ENCODE measurements at places on chromosomes 16 and 17.

- no peaks in the 10 kb centered on the region for H3K27me3 ChIP-seq
- DNase-seq, result no peak
- H3K36me3 ChIP-seq, result no peaks in the 10 kb centered on the region
- H3K27ac ChIP-seq, result no peak overlapping the region
Measured at GRCh38 chr17:78294776-78295175, 63.3 kb downstream of the TMEM235 start.

GRCh38 chr16:67199808-67200198 is 872 bp downstream of the ELMO3 start:
- H3K36me3 ChIP-seq, result peaks cover 73% of the 10 kb centered on the region
- no peak overlapping the region for H3K4me3 ChIP-seq
- H3K27me3 ChIP-seq, result no peaks in the 10 kb centered on the region
- peaks cover 17% of the 10 kb centered on the region for H3K4me1 ChIP-seq
- no peak for DNase-seq
- H3K27ac ChIP-seq, result no peak overlapping the region

GRCh38 chr16:56749672-56750491 is 20.0 kb downstream of the NUP93 start:
- H3K36me3 ChIP-seq, result peaks cover 13% of the 10 kb centered on the region
- H3K4me3 ChIP-seq, result no peak overlapping the region
- DNase-seq, result no peak
- H3K4me1 ChIP-seq, result no peaks in the 10 kb centered on the region
- H3K27ac ChIP-seq, result no peak overlapping the region

GRCh38 chr16:86090461-86091170 is 191.7 kb downstream of the IRF8 start:
- H3K27me3 ChIP-seq, result no peaks in the 10 kb centered on the region
- H3K4me3 ChIP-seq, result no peak overlapping the region
- no peaks in the 10 kb centered on the region for H3K36me3 ChIP-seq

DNA sequence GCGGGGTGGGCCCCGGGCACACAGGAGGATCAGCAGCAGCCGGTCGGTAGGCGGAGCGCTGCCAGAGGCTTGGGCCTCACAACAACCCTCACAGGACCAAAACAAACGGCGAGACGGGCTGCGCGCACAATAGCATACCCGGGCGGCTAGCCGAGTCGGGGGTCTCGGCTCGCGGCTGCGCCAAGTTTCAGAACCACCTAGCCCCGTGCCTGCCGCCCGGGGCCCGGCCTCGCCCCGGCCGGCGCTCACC is 732 bp downstream of the ULK2 start:
- H3K27ac ChIP-seq, result no peak overlapping the region
- peak overlapping the region; percentile 66 for H3K4me3 ChIP-seq
- H3K4me1 ChIP-seq, result peaks cover 31% of the 10 kb centered on the region
- no peaks in the 10 kb centered on the region for H3K36me3 ChIP-seq
- peak; percentile 72 for DNase-seq
- H3K27me3 ChIP-seq, result no peaks in the 10 kb centered on the region

DNA sequence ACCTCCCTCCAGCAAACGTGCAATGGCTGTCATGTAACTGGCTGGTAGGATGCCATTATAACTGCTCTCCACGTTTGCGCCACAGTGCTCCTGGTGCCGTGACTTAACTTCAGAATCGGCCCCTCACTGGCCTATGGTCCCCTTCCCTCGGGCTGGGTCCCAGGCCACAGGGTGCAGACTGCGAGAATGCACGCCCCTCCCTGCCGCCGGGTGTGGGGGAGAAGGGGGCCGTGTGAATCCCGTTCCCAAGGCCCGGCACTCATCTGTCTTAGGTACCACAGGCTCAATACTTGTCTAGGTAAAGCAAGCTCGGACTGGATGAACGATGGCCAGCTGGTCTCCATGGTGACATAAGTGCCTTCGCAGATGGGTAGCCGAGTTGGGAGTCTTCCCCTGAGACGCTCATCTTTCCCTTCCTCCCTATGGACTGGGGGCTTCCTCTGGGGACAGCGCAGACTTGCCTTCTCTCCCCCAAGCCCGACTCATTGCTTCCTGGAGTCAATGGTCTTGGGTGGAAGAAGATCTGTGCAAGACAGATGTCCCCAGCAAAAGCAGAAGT is 37.8 kb downstream of the TIMM22 start:
- H3K27me3 ChIP-seq, result no peaks in the 10 kb centered on the region
- no peak overlapping the region for H3K4me3 ChIP-seq
- H3K4me1 ChIP-seq, result peaks cover under 1% of the 10 kb centered on the region
- DNase-seq, result no peak
- H3K27ac ChIP-seq, result no peak overlapping the region
- peaks cover 45% of the 10 kb centered on the region for H3K36me3 ChIP-seq

- H3K4me3 ChIP-seq, result no peak overlapping the region
- no peak overlapping the region for H3K27ac ChIP-seq
- H3K36me3 ChIP-seq, result no peaks in the 10 kb centered on the region
- peaks cover 3% of the 10 kb centered on the region for H3K27me3 ChIP-seq
- no peak for DNase-seq
- H3K4me1 ChIP-seq, result no peaks in the 10 kb centered on the region
Measured at GRCh38 chr17:59501690-59502089, 63.7 kb upstream of the DHX40 start.

- H3K27ac ChIP-seq, result peak overlapping the region; percentile 38
- H3K4me1 ChIP-seq, result peaks cover 79% of the 10 kb centered on the region
- H3K36me3 ChIP-seq, result peaks cover 66% of the 10 kb centered on the region
- no peak overlapping the region for H3K4me3 ChIP-seq
- no peaks in the 10 kb centered on the region for H3K27me3 ChIP-seq
Measured at GRCh38 chr17:74761419-74761818, 13.0 kb downstream of the NHERF1 start.

- no peak overlapping the region for H3K27ac ChIP-seq
- H3K4me3 ChIP-seq, result no peak overlapping the region
- no peaks in the 10 kb centered on the region for H3K4me1 ChIP-seq
- no peaks in the 10 kb centered on the region for H3K27me3 ChIP-seq
Measured at GRCh38 chr17:61318684-61319098, 81.0 kb upstream of the TBX2 start.

GRCh38 chr16:359067-359763 is 6.7 kb upstream of the AXIN1 start:
- peaks cover 51% of the 10 kb centered on the region for H3K4me1 ChIP-seq
- H3K36me3 ChIP-seq, result no peaks in the 10 kb centered on the region
- no peak overlapping the region for H3K4me3 ChIP-seq
- no peak for DNase-seq
- no peak overlapping the region for H3K27ac ChIP-seq
- H3K27me3 ChIP-seq, result no peaks in the 10 kb centered on the region

DNA sequence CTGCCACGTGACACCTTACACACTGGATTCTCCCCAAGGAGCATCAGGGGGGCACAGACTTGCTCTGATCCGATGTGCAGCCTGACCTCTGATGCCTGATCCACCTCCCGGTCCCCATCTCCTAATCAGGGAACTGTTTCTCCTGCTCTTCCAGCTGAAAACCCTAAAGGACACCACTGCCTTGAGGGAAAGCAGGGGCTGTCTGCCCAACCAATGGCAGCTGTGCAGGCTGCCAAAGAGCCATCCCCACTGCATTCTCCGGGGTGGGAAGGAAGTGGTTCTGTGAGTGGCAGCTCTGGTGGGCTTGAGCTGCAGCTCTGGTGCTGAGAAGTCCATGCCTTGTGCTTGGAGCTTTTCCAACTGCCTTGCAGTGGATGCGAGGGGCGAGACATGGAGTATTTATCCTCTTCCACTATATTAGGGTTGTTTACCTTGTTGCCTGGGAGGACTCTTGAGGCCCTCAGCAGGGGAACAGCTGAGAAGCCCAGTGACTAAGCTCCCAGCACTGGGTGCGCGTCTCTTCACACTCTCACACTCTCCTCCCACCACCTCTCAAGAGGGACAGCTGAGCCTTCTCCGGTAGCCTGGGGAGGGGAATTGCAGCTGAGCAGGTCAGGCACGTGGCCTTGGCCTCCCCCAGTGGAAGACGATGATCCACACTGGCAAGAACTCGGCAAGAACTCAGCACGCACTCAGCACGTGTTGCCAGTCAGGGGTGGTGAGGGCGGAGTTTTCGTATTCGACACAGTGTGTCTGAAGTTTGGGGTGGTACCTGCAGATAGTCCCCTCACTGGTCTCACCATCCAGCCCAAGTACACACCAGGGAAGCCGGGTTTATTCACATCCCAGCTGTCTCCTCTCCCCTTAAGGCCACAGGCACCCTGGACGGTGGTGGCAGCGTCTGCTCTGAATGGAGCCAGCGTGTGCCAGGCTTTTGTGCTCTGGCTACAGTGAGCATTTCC is 21.1 kb upstream of the SPATA32 start:
- H3K4me3 ChIP-seq, result no peak overlapping the region
- H3K36me3 ChIP-seq, result peaks cover 56% of the 10 kb centered on the region
- H3K4me1 ChIP-seq, result peaks cover 4% of the 10 kb centered on the region
- no peaks in the 10 kb centered on the region for H3K27me3 ChIP-seq
- DNase-seq, result no peak
- no peak overlapping the region for H3K27ac ChIP-seq

- no peak overlapping the region for H3K27ac ChIP-seq
- H3K4me1 ChIP-seq, result no peaks in the 10 kb centered on the region
- H3K27me3 ChIP-seq, result no peaks in the 10 kb centered on the region
- no peak overlapping the region for H3K4me3 ChIP-seq
Measured at GRCh38 chr17:42814633-42815399, 9.3 kb downstream of the BECN1 start.

DNA sequence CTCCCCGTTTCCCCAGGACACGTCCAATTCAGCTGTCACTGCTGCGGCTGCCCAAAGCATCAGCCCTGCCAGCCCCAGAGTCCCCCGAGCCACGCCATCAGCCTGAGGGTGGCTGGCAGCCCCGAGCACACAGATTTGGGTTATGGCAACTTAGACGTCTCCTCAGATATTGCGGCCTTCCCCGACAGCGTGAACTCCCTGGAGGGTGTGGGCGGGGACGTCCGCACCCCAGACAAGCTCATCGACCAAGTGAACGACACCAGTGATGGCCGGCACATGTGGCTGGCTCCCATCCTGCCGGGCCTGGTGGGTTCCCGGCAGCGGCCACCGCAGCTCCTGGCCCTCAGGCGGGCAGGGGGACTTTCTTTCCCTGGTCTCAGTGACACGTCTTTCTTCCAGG is 224.8 kb downstream of the KATNIP start:
- DNase-seq, result no peak
- H3K27me3 ChIP-seq, result no peaks in the 10 kb centered on the region
- no peaks in the 10 kb centered on the region for H3K4me1 ChIP-seq
- H3K36me3 ChIP-seq, result peaks cover 7% of the 10 kb centered on the region
- H3K4me3 ChIP-seq, result no peak overlapping the region
- H3K27ac ChIP-seq, result no peak overlapping the region

DNA sequence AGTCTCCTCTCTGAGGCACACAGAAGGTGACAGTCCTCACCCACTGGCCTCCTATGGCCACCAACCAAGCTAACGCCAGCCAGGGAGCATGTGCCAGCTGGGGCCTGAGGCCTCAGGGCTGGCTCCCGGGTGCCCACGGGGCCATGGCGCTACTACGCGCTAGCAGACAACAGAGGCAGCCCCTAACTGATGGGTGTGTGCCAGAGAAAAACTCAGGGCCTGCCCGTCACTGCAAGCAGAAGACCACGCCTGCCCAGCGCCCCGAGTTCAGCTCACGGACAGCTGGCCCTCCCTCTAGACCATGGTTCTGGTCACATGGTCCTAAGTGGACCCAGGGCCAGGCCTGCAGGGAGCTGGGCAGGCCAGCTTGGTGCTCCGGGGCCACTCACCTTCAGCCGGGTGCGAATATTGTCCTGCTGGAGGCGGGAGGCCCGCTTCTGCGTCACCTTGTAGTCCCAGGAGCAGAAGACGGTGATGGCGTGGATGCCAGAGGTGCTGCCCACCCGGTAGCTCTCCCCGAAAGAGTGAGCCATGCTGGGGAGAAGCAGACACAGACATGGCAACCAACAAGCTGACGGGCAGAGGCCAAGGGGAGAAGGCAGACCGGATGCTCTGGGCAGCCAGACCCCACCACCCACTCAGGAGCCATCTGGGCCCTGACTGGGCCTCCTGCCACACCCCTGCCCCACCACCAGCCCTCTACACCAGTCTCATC is 6.2 kb downstream of the TMC6 start:
- DNase-seq, result no peak
- H3K4me3 ChIP-seq, result peak overlapping the region; percentile 53
- peaks cover 94% of the 10 kb centered on the region for H3K36me3 ChIP-seq
- H3K27ac ChIP-seq, result peak overlapping the region; percentile 52
- H3K4me1 ChIP-seq, result peaks cover 98% of the 10 kb centered on the region

GRCh38 chr16:69688589-69688988 is 37.8 kb downstream of the NQO1 start:
- no peaks in the 10 kb centered on the region for H3K27me3 ChIP-seq
- H3K4me3 ChIP-seq, result no peak overlapping the region

GRCh38 chr17:8697323-8697741 is 47.3 kb downstream of the CCDC42 start:
- peaks cover 2% of the 10 kb centered on the region for H3K27me3 ChIP-seq
- H3K36me3 ChIP-seq, result no peaks in the 10 kb centered on the region
- no peak for DNase-seq
- H3K4me3 ChIP-seq, result no peak overlapping the region

- H3K4me3 ChIP-seq, result no peak overlapping the region
- no peak overlapping the region for H3K27ac ChIP-seq
- DNase-seq, result no peak
- H3K27me3 ChIP-seq, result no peaks in the 10 kb centered on the region
- H3K36me3 ChIP-seq, result peaks cover 24% of the 10 kb centered on the region
Measured at GRCh38 chr16:67803894-67804293, 2.5 kb downstream of the RANBP10 start.

DNA sequence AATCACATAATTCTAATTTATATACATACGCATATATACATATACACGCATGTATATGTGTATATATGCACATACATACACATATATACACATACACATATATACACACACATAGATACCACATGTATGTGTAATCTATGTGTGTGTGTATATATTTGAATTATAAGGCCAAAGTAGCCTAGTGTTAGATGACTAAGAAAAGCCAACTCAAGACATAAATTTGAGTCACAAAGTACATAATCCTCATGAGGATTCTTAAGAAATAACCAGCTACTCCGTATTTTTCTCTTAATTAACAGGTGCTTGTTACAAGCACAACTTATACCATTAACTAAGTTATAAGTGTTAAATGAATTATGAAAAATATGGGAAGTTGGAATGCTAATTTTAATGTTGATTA is 84.9 kb downstream of the CACNG1 start:
- peaks cover 32% of the 10 kb centered on the region for H3K36me3 ChIP-seq
- DNase-seq, result no peak
- no peaks in the 10 kb centered on the region for H3K4me1 ChIP-seq
- H3K4me3 ChIP-seq, result no peak overlapping the region
- H3K27ac ChIP-seq, result no peak overlapping the region

DNA sequence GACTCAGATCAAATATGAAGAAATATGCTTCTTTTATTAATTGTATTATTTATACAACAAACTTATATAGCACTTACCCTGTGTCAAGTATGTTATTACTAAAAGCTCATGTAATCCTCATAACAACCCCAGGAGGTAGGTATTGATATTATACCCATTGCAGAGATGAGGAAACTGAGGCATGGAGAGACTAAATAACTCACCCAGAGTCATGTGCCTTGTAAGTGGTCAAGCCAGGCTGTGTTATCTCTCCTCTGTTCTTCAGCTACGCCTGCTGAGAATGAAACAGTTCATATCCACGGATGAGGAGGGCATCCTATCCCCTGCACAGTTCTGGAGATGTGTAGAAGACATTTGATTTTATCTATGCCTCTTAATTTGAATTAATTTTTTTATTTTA is 78.1 kb downstream of the RBBP6 start:
- no peaks in the 10 kb centered on the region for H3K27me3 ChIP-seq
- DNase-seq, result no peak
- no peak overlapping the region for H3K27ac ChIP-seq
- no peaks in the 10 kb centered on the region for H3K4me1 ChIP-seq
- no peak overlapping the region for H3K4me3 ChIP-seq

- H3K27me3 ChIP-seq, result no peaks in the 10 kb centered on the region
- no peaks in the 10 kb centered on the region for H3K4me1 ChIP-seq
- no peak overlapping the region for H3K4me3 ChIP-seq
- H3K27ac ChIP-seq, result no peak overlapping the region
Measured at GRCh38 chr16:84888450-84888849, 68.7 kb downstream of the CRISPLD2 start.
